ENCODE measurements at places on chromosomes 3 and 15. TPM values are rescaled to one million over a fixed set of nuclear protein-coding genes. Genes with fewer than 3 reads are reported as not detected.

DNA sequence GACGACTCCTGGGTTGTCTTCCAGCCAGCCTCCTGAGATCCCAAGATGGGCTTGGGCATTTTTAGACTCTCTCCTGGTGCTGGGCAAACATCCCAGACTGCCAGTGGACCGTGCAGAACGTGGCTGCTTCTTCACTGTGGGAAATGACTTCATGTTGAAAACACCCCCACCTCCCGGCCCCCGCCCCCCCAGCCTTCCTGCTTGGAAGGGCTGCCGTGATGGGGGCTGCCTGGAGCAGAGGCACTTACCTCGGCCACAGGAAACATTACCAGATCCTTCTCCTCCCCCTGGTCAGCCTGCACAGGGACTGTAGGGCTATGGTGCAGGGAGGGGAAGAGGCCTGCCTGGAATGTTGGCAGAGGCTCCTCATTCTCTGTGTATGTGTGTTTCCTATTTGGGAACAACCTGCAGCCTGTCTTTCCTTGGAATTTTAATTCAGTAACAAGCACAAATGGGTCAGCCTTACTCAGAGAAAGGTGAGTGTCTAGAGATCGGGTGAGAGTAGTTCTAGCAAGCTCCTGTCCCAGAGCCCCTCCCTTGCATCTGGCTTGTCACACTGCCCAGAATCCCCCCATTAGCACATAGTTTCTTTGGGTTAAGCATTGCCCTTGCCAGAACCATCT, 90.8 kb downstream of the ANP32A start:
- DNase-seq = no peak

GOLGA8R gene
- 1.5 TPM for total RNA-seq

C3orf49 gene
- total RNA-seq = not detected

- DNase-seq = no peak
These were observed 41.3 kb downstream of the GLDN start for GRCh38 chr15:51382787-51383186.

FBXO40 gene
- total RNA-seq = not detected

- DNase-seq = no peak
These were observed 434.5 kb downstream of the MFSD1 start for GRCh38 chr3:159236321-159236720.

- DNase-seq = no peak
These were observed 217.5 kb downstream of the RAP2B start for GRCh38 chr3:153379516-153379915.

DNA sequence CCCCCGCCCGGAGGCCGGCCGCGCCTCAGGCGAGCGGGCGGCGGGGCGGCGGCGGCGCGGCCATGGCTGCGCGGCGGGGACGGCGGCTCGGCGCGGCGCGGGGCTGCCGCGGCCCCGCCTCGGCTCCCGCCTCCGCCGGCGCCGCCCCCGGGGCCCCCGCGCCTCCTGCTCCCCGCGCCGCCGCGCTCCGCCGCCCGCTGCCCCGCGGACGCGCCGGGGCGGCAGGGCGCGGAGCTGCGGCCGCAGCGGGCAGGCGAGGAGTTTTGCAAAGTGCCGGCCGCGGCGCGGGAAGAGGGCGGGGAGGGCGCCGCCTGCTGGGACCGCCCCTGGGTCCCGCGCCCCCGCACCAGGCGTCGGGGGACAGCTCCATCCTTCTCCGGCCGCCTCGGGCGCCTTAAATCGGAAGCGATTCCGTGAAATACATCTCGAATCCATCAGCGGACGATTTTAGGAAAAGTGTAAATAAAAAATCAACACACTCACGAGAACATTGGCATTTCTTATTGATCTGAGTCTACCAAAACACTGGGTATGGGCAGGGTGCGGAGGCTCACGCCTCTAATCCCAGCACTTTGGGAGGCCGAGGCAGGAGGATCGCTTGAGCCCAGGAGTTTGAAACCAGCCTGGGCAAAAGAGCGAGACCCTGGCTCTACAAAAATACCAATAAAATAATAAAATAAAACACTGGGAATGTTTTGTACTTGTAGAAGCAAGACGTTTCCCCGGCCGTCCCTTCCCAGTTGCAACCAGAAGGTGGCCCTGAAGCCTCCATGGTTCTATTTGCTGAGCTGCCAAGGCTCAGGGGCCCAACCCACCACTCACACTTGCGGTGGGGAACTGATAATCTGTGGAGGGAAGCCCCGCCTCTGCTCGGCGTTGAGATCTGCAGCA, 136.9 kb downstream of the NUP210 start:
- DNase-seq = no peak

DNA sequence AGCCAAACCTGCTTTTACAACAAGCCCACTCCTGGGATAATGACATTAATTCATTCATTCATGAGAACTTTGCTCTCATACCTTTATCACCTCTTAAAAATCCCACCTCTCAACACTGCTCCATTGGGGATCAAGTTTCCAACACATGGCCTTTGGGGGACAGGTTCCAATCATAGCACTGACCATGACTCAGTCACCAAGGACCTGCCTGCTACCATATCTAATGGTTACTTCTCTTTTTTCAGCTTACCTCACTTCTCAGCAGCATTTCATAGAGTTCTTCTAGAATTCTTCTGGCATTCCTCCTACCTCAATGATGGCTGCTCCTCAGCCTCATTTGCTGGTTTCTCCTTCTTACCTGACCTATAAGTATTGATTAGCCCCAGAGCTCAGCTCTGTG, 36.9 kb upstream of the RYK start:
- no peak for DNase-seq
